ENCODE measurements at places on chromosomes 13 and 19.
A peak's percentile ranks its signal among the peaks of the same experiment; 100 is the strongest.

DNA sequence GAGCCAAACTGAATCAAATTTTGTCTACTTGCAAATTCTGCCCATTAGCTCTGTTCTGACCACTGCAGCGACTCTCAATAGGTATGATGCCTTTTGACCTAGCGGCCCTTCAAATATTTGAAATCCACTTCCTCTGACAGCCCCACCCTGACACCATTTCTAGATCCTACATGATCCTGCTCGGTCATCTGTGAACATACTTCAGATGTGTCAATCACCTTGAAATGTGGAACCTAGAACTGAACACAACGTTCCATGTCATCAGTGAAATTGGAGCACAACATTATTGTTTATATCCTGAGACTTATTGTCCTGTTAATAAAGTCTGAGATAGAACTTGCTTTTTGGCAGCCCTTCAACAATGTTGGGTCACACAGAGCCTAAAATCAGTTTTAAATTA is 98.2 kb downstream of the UBL3 start:
- no peak for DNase-seq

- DNase-seq, result no peak
Observed at GRCh38 chr13:114097212-114097892, 35.1 kb downstream of the RASA3 start.

GRCh38 chr13:80447747-80448146 is 106.8 kb upstream of the SPRY2 start:
- DNase-seq, result no peak

DNA sequence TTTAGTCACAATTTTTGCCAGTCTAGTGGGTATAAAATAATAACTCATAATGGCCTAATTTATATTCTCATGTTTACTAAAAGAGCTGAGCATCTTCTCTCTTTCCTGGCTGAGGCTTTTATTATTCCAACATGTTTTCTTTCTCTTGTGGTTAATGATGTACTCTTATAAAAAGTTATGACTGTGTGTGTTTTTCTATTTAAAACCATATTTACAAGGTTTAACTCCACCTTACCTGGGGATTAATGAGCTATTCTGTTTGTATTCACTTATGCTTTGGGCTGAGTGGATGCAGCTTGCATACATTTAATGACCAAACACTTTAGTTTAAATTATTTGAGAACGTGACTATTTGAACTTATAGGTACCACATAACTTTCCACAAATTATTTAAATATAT is 1365.7 kb upstream of the SLC10A2 start:
- DNase-seq, result no peak

DNA sequence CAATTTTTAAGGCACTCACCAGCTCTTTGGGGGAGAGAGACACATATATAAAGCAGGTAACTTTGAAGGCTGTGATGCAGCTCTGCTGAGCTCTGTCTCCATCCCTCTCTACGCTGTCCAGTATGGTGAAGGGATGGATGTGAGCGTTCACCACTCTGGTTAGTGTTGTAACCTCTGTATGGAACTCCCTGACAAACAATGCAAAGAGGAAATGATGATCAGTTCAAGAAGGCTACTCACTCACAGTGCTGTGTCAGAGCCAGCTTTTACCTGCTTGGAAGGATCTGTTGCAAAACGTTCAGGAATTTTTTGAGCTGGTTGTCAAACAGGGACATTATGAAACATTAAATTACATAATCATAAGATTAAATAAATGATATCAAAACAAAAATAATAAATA is 90.8 kb upstream of the SLC10A2 start:
- DNase-seq, result no peak

DNA sequence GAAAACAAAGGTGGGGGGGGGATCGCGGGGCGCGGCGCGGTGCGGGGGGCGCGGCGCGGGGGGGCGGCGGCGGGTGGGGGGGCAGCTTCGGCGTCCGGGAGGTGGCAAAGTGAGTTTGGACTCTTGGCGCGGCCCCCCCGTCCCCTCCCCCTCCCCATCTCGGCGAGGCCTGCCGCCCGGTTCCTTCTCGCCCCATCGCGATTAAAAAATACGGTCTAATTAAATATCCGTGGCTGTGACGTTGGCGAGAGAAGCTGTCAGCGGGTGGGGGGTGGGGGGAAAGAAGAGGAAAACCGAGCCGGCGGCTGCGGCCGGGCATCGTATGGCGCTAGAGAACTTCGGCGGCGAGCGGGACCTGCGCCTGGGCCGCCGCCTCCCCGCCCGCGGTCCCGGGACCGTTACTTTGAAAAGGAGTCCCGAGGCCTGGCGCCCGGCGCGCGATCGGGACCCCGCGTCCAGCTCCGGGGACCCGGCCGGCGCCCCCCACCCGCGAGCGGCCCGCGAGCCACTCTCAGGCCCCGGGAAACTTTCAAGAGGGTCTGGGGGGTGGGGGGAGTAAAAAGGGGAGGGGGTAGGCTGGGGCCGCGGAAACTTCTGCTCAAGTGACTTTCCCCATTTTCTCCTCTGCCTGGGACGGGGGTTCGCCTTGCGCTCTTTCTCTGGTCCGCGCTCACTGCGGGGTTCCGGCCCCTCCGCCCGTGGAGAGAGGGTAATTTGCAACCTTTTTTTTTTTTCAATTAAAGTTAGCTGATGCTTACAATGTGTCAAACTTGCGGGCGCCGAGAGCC is 146.3 kb upstream of the ZNF536 start:
- DNase-seq, result no peak

- DNase-seq, result no peak
Observed at GRCh38 chr13:98198683-98199082, 21.6 kb upstream of the RNF113B start.

GRCh38 chr19:45162608-45163143 is 1.9 kb upstream of the NKPD1 start:
- DNase-seq, result no peak

DNA sequence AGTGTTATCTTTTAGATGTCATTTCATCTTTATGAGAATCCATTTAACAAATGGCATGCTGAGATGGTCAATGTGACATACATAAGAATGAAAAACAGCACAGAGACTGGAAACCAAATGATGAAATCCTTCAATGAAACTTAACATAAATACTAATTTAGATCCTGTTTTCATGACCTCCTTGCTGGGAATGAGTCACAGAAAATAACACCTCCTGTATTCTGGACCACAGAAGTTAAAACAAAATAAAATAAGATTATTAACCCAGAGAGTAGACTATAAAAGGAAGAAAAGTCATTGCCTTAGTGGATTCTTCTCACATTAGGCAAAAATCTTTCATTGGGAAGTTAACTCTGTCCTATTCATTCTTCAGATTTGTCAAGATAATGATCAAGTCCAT is 1.6 kb downstream of the DIAPH3 start:
- no peak for DNase-seq

GRCh38 chr13:74204602-74205312 is 70.6 kb upstream of the KLF12 start:
- no peak for DNase-seq

- DNase-seq, result no peak
Observed at GRCh38 chr13:34459856-34460255, 482.2 kb upstream of the NBEA start.

DNA sequence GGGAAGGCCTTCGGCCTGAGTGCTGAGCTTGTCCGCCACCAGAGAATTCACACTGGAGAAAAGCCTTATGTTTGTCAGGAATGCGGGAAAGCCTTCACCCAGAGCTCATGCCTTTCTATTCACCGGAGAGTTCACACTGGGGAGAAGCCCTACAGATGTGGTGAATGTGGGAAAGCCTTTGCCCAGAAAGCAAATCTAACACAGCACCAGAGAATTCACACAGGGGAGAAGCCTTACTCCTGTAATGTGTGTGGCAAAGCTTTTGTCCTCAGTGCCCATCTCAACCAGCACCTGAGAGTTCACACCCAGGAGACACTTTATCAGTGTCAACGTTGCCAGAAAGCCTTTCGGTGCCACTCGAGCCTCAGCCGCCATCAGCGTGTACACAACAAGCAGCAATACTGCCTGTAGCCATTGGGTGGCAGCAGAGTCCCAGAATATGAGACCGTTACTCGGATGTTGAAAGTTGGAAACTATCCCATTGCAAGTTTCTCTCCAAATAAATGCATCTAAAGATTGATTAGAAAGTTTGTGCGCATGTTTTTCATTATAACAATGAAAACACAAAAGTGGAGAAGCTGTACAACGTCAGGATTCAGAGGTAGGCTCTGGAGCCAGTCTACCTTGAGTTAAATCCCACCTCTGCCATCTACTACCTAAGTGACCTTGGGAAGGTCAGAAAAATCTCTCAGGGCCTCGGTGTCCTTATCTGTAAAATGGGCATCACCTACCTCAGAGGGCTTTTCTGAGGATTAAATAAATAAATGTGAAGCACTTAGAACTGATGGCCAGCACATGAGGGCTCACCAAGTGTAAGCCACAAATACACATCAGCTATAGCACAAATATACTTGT is 21.1 kb downstream of the ZNF473 start:
- peak; percentile 40 for DNase-seq

DNA sequence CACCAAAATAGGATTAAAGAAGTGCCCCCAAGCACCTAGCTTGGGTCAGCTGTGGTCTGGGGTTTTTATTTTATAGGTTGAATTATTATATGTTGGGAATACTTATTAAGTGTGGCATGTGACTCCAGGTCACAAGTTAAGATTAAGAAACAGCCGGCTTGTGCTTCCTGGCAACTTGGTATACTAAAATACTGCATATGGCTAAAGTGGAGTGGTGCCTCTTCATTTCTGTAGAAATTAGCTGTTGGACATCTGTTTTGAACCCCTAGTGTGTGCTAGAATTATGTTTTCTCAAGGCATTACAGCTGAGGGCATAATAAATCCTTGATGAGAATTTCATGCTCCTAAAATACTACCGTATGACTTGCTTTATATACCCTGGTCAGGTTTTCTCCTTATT is 286.6 kb downstream of the SHISA2 start:
- no peak for DNase-seq

GRCh38 chr13:32060401-32060878 is 28.9 kb downstream of the FRY start:
- no peak for DNase-seq

GRCh38 chr19:50925734-50926133 is 14.5 kb upstream of the KLK4 start:
- DNase-seq, result no peak

- DNase-seq, result peak; percentile 68
Observed at GRCh38 chr19:14614099-14614412, 31.2 kb downstream of the CLEC17A start.

- DNase-seq, result no peak
Observed at GRCh38 chr19:38676023-38676877, 28.8 kb downstream of the ACTN4 start.

- no peak for DNase-seq
Observed at GRCh38 chr19:29685326-29685725, 20.1 kb downstream of the PLEKHF1 start.

GRCh38 chr19:46546194-46546896 is 50.7 kb upstream of the PNMA8B start:
- DNase-seq, result no peak

GRCh38 chr19:10987571-10988297 is 26.9 kb downstream of the SMARCA4 start:
- no peak for DNase-seq

- no peak for DNase-seq
Observed at GRCh38 chr13:50668691-50669271, 174.7 kb downstream of the DLEU7 start.

GRCh38 chr19:13917888-13918406 is 11.9 kb downstream of the CC2D1A start:
- DNase-seq, result no peak

- peak; percentile 11 for DNase-seq
Observed at GRCh38 chr19:52453324-52454094, at the start of gene ZNF578. Gene ZNF578 (plus strand): TSS chr19:52453553. CDS start chr19:52501846, 48,293 bp downstream.

DNA sequence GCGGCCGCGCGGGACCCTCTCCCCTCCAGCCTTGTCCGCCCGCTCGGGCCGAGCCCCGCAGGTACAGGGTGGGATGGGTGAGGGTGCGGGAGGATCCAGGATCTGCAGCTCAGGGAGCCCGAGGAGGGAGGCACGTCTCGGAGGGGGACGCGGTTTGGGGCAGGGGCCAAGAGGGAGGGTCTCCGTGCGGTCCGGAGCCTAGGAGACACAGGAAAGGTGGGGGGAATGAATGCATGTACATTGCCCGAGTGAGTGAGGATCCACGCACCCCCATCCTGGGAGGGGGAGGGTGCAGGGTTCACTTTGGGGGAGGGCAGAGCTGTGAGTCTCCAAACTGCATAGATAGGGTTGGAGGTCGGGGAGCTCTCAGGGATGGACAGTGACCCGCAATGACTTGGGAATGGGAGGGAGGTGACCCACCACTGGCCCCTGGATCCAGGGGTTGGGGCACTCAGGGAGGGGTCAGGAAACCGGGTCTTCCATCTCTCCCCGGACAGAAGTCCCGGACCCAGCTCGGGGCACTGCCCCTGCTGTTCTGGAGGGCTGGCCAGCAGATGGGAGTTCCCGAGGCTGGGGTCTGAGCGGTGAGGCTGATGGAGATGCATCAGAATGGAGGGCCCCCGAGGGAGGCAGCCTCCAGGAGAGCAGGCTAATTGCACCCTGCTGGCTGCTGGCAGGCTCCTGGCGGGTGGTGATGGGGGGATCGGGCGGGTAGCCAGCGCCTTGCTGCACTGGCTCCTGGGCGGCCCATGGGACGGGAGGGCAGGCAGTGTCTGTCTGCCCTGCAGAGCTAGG is 547 bp downstream of the KCNN1 start:
- no peak for DNase-seq

- DNase-seq, result no peak
Observed at GRCh38 chr13:50596776-50597203, 246.7 kb downstream of the DLEU7 start.

- DNase-seq, result no peak
Observed at GRCh38 chr13:106480351-106480910, 55.0 kb downstream of the EFNB2 start.

DNA sequence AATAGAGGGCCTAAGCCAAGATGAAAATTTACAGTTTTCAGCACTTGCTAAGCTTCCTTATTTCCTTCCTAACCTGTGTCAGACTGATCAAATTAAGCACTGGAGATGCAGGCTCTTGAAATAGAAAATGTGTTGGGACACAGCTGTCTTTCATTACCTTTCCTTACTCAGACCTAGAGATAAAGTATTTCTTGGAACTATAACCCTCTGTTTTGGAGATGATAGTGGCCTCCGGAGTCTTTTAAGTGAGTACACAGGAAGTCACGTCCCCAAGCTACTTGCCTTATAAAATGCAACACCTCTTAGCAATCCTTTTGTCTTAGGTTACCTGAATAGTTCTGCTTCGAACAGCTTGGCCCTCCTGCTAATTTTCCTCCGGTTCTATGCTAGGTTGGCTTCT is 12.4 kb upstream of the AKAP11 start:
- DNase-seq, result no peak

GRCh38 chr19:49636233-49636932 is 3.6 kb downstream of the RRAS start:
- DNase-seq, result no peak

GRCh38 chr19:29943615-29944014 is 1.6 kb downstream of the URI1 start:
- no peak for DNase-seq
